ENCODE measurements at places on chromosomes 3 and 15.

DNA sequence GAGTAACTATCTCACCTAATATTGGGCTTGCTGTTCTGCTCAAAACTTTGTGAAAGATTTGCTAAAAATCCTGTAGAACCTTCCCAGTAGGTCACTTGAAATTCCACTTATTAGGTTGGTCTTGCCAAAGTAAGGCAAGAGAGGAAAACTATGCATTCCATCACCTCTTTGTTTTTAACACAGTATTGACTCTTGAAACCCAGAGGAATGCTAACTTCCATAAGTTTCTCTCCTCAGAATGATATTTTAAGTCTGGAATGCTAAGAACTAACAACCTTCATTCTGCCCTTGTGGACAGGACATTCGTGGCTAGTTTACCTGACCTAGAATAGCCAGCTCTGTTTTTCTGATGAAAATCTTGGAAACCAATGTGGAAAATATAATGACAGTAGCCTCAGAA lies 154.5 kb downstream of the TMCO5A start:
- DNase-seq: no peak

DNA sequence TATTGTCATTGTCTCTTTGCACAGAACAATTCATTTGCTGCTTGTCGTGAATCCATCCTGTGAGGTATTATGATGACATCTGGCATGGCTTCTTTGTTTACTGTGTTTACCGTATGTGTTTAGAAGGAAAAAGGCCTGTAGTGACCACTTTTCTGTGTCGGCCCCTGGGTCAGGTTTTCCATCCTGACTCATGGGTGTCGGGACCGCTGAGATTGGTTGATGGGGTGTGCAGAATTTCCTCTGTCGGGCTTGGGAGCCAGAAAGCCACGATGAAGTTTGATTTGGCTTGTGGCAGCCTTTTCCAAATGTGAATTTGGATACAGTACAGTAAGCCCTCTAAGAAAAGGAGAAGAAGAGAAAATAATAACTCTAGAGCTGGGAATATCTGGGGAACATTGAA lies 113.5 kb downstream of the FNDC3B start:
- DNase-seq: no peak

GRCh38 chr3:15310491-15311370 lies 21.7 kb downstream of the SH3BP5 start:
- no peak for DNase-seq

DNA sequence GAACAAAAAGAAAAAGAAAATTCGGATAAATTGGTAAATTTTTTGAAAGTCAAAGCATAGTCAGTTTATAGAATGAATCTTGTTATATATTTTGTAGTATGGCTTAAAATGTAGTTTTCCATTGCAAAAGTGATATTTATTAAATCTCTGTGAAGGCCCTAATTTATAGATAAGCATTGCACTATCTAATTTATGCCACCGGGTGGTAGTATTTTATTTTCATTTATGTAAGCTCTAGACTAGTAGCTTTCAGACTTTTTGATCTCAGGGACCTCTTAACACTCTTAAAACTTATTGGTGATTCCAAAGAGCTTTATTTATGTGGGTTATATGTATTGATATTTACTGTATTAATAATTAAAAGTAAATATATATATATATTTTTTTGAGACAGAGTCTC lies 133.9 kb upstream of the LRRFIP2 start:
- DNase-seq: no peak

GRCh38 chr15:91338766-91339165 lies 238.7 kb downstream of the SV2B start:
- no peak for DNase-seq

GRCh38 chr3:102662498-102662772 lies 227.6 kb downstream of the ZPLD1 start:
- no peak for DNase-seq

Measured in D721Med (cell line).